ENCODE measurements at places on chromosomes 5 and 9.

- DNase-seq = no peak
Measured at GRCh38 chr5:67483453-67484030, 286.9 kb upstream of the CD180 start.

DNA sequence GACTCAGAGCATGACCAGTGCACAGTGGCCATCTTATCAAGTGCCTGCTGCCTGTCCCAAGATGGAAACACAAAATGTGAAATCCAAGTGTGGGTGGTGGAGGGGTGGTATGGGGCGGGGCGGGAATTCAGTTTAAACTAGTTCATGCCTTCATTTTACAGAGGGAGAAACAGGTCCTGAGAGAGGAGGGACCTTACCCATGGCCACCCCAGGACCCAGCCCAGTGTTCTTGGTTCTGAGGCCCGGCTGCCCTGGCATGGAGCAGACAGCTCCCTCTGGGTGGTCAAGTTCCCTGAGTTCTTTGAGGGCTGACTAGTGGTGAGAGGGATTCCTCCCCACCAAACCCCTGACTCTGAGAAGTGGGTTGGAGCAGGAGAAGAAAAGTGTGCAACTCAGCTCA, 20.8 kb downstream of the KCNIP1 start:
- no peak for DNase-seq

DNA sequence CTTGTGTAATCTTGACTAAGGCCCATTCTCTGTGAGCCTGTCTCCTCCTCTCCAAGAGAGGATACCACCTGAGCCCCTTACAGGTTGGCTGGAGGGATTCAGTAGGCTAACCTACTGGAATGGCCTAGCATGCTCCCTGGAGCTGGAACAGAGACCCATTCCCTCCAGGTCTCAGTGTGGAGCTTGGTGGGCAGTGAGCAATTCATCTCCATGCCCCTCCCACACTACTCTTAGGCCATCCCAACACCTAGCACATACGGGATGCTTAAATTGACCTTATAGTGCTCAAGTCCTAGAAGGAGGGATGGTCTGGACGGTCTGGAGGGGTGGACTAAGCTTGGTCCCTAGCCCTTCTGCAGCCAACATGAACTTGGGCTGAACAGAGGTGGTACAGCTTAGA, 75.6 kb downstream of the CRB2 start:
- DNase-seq = no peak

- no peak for DNase-seq
Measured at GRCh38 chr9:113886466-113886865, 10.4 kb downstream of the ZNF618 start.

GRCh38 chr9:135167849-135168655, 80.6 kb downstream of the OLFM1 start:
- no peak for DNase-seq

DNA sequence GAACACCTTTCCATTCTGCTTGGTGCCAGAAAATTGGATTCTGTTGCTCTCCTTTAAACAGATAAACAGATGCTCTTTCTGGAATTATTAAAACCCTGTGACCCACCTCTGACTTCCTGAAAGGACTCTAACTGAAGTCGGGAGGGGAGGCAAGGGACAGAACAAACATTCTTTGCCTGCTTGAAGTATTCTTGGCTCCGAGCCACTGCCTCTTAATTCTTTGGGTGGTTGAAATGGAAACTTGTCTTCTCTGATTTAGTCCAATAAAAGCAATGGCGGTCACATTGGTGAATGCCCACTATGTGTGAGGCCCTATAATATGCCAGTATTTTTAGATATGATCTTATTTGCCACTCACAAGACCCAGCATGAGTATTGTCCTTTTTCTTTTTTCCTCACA, 236.8 kb downstream of the SLIT3 start:
- DNase-seq = no peak
